ENCODE measurements at places on chromosomes 1 and 21.
A peak's percentile ranks its signal among the peaks of the same experiment; 100 is the strongest.

GRCh38 chr1:176058686-176059085 is 148.4 kb downstream of the COP1 start:
- peak; percentile 4 for DNase-seq

- DNase-seq: no peak
Observed at GRCh38 chr1:33575324-33575879, 103.0 kb downstream of the ZSCAN20 start.

DNA sequence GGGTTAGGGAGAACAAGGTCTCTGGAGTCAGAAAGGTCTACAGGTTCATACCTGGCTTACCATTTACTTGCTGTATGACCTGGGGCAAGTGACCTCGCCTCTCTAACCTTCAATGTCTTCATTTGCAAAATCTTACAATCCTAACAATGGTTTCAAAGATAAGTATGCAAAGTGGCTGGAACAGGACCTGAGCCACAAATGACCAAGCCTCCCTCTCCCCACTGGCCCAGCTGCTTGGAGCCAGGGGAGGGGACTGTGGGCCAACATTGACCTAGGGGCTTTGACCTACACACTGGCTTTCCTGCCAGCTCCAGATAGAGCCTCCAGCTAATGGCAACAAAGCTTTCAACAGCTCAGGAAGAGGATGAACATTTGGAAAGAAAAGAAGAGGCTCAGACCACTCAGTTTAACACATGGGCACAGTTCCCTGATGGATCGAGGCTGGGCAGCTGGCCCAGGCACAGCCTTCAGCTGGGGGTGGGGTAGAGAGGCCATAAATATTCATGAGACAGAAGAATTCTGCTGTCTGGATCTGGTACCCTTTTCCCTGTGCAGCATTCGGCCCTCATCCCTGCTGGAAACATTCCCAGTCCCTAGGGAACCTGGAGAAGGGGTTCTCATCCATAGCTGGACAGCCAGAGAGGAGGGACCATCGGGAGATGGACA is 12.9 kb downstream of the PTAFR start:
- no peak for DNase-seq

DNA sequence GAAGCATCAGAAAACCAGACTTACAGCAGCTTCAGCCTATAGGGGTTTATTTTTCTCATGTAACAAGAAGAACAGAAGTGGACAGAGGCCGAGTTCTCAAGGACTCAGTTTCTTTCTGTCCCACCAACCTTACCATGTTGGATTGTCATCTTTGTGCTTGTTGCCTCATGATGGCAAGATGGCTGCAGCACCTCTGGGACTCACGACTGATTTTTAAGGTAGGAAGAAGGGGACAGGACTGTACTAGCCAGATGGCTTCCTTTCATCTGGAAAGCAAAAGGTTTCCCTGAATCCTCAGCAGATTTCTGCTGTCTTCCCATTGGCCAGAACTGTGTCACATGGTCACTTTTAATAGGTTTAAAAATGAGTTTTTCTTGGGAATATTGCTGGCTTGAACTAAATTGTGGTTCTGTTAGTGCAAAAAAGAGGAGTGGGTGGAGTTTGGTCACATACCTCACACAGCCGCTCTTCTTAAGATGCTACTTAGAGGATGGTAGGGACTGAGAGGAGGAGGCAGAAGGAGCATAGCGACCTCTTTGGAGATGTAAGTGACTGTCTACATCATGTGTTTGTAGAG is 48.1 kb upstream of the ENAH start:
- DNase-seq: no peak

- DNase-seq: no peak
Observed at GRCh38 chr1:200364091-200364759, 45.6 kb downstream of the ZNF281 start.
